ENCODE measurements at places on chromosomes 6 and 20. TPM values are rescaled to one million over a fixed set of nuclear protein-coding genes. Genes with fewer than 3 reads are reported as not detected.

The LPA gene
- not detected for total RNA-seq

DNA sequence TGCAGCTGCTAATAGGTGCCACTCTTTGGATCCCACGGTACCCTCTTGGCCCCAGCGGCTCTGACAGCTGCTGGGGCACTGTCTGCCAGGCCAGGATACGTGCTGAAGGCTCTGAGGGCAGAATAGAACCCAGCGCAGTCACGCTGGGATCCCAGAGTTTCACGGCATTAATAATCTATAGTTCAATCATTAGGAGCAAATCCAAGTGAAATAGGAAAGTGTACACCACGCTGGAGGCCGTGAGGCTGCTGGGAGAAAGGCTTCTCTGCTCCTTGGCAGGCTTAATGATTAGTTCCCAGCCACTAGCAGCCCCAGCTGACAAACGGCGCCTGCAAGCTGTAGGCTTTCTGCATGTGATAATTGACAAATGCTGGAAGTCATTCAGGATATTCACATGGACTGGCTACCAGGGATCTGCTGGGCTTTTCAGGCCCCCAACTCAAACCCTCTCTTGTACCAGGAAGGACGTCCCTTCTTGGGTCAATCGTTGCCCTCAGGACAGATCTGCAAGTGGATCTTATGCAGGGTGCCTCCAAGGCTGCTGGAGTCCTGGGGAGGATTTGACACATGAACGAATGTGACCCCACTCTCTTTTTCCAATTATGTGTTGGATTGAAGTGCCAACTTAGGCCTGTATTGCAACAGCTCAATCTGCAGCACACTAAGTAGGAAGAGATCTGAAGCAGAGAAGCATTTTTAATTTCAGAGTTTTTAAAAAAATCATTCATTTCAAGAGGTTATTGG is 50.1 kb upstream of the INSM1 start:
- H3K4me1 ChIP-seq = no peaks in the 10 kb centered on the region
- H3K4me3 ChIP-seq = no peak overlapping the region
- H3K27me3 ChIP-seq = no peaks in the 10 kb centered on the region
- no peak overlapping the region for H3K27ac ChIP-seq

GRCh38 chr20:33664762-33665144 is 2.0 kb upstream of the ACTL10 start:
- peak; percentile 45 for DNase-seq
- peak overlapping the region; percentile 72 for H3K27ac ChIP-seq
- no peaks in the 10 kb centered on the region for H3K27me3 ChIP-seq
- H3K4me3 ChIP-seq = no peak overlapping the region
- H3K36me3 ChIP-seq = no peaks in the 10 kb centered on the region

The SPATA25 gene
- total RNA-seq = not detected

The TBX18 gene
- total RNA-seq = 16.2 TPM

DNA sequence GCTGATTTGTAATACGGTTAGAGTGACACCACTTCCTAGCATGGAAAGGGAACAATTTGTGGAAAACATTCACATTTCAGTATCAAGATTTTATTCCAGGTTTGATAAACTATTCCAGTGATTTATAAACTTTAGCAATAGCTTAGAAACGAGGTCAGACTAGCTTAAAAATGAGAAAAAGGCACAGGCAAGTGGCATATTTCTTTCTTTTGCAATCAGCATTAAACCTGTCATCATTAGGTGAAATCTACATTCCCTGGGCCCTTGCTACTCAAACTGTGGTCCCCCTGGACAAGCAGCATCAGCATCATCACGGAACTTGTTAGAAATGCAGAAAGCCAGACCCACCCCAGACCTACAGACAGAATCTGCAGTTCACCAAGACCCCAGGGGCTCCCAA is 29.9 kb downstream of the TBC1D7 start:
- H3K4me1 ChIP-seq = peaks cover 9% of the 10 kb centered on the region
- no peaks in the 10 kb centered on the region for H3K27me3 ChIP-seq
- no peak overlapping the region for H3K27ac ChIP-seq
- peaks cover 11% of the 10 kb centered on the region for H3K36me3 ChIP-seq
- no peak overlapping the region for H3K4me3 ChIP-seq
- DNase-seq = no peak

The BEND3 gene
- total RNA-seq = 1.8 TPM

DNA sequence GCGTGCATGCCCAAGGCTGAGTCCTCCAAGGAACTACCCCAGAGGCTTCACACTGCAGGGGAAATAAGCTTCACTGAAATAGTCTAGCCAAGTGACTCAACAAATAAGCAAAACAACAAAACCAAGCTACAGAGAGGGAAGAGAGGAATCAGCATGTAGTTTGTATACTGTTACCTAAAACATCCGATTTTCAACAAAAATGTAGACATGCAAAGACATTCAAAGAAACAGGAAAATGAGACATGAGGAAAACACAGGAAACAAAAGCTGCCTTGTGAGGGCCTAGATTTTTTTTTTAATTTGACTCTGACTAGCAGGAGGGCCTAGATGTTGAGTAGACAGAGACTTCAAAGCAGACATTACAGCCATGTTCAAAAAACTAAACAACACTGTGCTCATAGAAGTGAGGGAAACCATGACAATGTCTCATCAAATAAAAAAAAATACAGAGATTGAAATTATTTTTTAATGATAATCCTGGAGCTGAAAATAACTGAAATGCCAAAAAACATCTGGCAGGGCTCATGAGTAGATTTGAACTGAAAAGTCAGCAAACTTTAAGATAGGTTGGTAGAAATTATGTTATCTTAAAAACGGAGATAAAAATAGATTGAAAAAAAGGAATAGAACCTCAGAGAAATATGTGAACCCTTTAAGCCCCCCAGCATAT is 16.4 kb upstream of the KIF25 start:
- H3K27me3 ChIP-seq = no peaks in the 10 kb centered on the region
- H3K36me3 ChIP-seq = no peaks in the 10 kb centered on the region
- H3K27ac ChIP-seq = no peak overlapping the region
- no peaks in the 10 kb centered on the region for H3K4me1 ChIP-seq

The SLC12A5 gene
- not detected for total RNA-seq

The GTSF1L gene
- not detected for total RNA-seq

DNA sequence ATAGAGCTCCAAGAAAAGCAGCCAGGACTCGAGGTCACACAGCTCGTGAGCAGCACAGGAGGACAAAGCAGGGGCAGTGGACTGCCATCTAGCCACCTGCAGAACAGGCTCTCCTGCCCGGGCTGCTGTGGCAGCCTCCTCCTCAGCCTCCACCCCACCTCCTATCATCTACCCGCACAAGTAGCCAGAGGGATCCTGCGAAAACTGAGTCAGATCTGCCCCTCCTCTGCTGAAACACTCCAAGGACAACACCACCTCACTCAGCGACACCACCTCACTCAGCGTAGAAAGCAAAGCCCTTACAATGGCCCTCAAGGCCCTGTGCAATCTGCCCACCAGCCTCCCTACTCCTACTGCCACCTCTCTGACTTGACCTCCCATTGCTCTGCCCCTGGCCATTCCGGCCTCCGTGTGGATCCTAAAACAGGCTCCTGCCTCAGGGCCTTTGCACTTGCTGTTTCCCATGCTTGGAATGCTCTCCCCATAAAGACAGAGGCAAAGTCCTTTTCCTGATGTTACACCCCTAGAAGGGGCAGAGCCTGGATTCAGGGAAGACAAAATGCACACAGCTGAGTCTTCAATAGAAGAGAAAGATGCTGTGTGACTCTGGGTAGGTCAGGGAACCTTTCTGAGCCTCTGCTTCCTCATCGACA is 19.3 kb downstream of the PREX1 start:
- no peak overlapping the region for H3K27ac ChIP-seq
- DNase-seq = no peak
- H3K27me3 ChIP-seq = 0 out of 2 replicates have a peak, but pooled peaks cover 2% of the 10 kb centered on the region
- H3K4me1 ChIP-seq = no peaks in the 10 kb centered on the region
- H3K4me3 ChIP-seq = no peak overlapping the region
- no peaks in the 10 kb centered on the region for H3K36me3 ChIP-seq

GRCh38 chr6:151589667-151590066 is 95.8 kb downstream of the CCDC170 start:
- no peaks in the 10 kb centered on the region for H3K27me3 ChIP-seq
- H3K4me3 ChIP-seq = no peak overlapping the region
- DNase-seq = no peak
- no peaks in the 10 kb centered on the region for H3K4me1 ChIP-seq
- H3K36me3 ChIP-seq = no peaks in the 10 kb centered on the region
- no peak overlapping the region for H3K27ac ChIP-seq

GRCh38 chr6:17292600-17293133 is 11.5 kb downstream of the RBM24 start:
- H3K4me3 ChIP-seq = no peak overlapping the region
- H3K4me1 ChIP-seq = no peaks in the 10 kb centered on the region
- H3K36me3 ChIP-seq = peaks cover 6% of the 10 kb centered on the region
- H3K27me3 ChIP-seq = no peaks in the 10 kb centered on the region
- no peak for DNase-seq

The PLN gene
- not detected for total RNA-seq

GRCh38 chr6:155085582-155086257 is 90.6 kb downstream of the TIAM2 start:
- H3K36me3 ChIP-seq = no peaks in the 10 kb centered on the region
- H3K4me1 ChIP-seq = peaks cover 22% of the 10 kb centered on the region
- DNase-seq = peak; percentile 44
- no peak overlapping the region for H3K4me3 ChIP-seq
- no peak overlapping the region for H3K27ac ChIP-seq

DNA sequence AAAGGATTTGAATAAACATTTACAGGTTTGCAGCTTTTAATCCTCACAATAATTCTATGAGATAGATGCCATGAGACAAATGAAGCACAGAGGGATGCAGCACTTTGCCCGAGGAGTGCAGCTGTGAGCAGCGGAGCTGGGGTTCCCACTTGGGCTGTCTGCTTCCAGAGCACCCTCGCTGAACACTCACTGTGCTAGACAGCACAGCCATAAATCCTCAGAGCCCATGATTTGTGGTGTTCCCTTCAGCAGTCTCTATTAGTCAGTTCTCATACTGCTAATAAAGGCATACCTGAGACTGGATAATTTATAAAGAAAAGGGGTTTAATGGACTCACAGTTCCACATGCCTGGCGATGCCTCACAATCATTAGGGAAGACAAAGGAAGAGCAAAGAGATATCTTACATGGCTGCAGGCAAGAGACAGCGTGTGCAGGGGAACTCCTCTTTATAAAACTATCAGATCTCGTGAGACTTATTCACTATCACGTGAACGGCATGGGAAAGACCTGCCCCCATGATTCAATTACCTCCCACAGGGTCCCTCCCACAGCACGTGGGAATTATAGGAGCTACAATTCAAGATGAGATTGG is 25.3 kb upstream of the CTAGE9 start:
- H3K36me3 ChIP-seq = no peaks in the 10 kb centered on the region
- no peak overlapping the region for H3K27ac ChIP-seq
- H3K4me3 ChIP-seq = no peak overlapping the region
- no peaks in the 10 kb centered on the region for H3K27me3 ChIP-seq
- peaks cover 24% of the 10 kb centered on the region for H3K4me1 ChIP-seq

The CCR6 gene
- total RNA-seq = not detected

The AVP gene
- total RNA-seq = not detected

DNA sequence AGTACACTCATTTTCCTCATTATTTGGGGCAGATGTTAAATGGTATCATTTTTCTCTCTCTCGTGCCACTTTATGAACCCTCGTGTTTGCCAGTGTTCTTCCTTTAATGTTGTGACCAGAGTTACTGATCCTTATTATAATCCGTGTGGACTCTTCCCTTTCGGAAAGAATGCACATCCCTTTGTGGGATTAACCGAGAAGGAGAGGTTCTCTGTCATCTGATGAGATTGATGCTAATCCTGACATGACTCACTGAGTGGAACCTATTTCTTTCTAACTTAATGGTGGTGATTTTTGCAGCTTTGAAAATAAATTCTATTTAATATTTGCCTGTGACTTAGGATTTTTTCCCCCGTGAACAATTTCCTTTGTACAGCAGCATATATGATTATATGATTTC is 300.0 kb upstream of the MAN1A1 start:
- no peak overlapping the region for H3K4me3 ChIP-seq
- H3K27ac ChIP-seq = no peak overlapping the region

DNA sequence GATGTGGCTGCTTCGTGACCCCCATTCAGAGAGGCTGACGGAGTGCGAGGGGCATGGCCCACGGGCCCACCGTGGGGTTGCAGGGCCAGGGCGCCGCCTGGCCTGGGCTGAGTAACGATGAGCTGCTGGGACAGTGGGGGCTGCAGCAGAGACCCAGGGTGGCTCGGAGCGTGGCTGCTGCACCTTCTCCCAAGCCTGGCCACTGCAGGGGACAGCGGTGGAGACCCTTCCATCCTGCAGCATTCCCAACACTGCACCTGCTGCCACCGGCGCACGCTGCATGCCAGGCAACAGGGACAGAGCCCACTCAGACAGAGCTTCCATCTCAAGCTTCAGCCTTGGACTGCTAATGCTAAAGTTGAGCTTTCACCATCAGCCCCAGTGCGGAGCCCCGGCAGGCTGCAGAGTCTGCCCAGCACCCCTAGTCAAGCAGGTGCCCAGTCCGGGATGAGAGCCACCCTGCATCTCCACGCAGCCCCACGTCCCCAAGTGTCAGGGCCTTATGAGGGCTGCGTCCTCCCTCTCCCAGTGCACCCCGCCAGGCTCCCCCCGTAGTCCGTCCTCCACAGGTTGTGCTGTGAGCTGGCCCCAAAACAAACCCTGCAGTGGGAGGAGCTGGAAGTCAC is 89.4 kb upstream of the AFDN start:
- no peak for DNase-seq

- no peaks in the 10 kb centered on the region for H3K4me1 ChIP-seq
- H3K4me3 ChIP-seq = no peak overlapping the region
- DNase-seq = no peak
Measured at GRCh38 chr6:80488190-80488589, 381.7 kb downstream of the BCKDHB start.

- H3K27ac ChIP-seq = no peak overlapping the region
- no peak for DNase-seq
- H3K4me1 ChIP-seq = no peaks in the 10 kb centered on the region
- no peak overlapping the region for H3K4me3 ChIP-seq
Measured at GRCh38 chr20:61271312-61272231, 19.5 kb downstream of the CDH4 start.

DNA sequence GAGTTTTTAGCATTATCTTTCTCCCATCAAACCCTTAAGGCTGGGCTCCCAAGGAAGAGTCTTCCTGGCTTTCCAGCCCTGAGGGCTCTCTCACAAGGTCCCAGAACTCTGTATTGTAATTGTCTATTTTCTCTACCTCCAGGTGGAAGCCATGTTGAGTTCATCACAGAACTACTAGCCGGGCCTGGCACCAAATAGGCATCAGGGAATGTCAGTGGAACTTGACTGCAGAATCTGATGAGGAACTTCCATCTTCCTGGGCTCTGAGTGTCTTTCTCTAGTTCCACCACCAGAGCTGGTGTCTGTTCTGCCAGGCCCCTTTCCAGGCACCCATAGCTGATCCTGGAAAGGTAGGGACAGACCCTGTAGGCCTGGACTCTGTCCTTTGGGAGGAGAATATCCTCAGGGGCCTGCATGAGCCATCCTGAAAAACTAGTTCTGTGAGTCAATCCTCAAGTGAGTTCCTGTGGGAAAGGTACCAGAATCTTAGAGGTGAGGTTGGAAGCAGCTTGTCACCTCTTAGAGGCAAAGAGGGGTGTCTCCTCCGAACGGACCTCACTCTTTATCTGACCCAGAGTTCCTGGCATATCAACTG is 11.1 kb upstream of the TOP1 start:
- no peak for DNase-seq
- no peak overlapping the region for H3K27ac ChIP-seq
- H3K27me3 ChIP-seq = no peaks in the 10 kb centered on the region

- no peaks in the 10 kb centered on the region for H3K36me3 ChIP-seq
- H3K27me3 ChIP-seq = no peaks in the 10 kb centered on the region
- H3K4me1 ChIP-seq = peaks cover 12% of the 10 kb centered on the region
Measured at GRCh38 chr6:25186919-25187318, 92.3 kb upstream of the CARMIL1 start.

The ZSCAN23 gene
- 0.51 TPM for total RNA-seq

The IPCEF1 gene
- not detected for total RNA-seq

The PNLDC1 gene
- not detected for total RNA-seq

The SLC52A3 gene
- total RNA-seq = not detected
